CD14-positive monocyte (primary cell): ENCODE measurements at places on chromosomes 1 and 21.

- DNase-seq = peak; percentile 96
Observed at GRCh38 chr1:65812065-65812464, 19.4 kb downstream of the PDE4B start.

DNA sequence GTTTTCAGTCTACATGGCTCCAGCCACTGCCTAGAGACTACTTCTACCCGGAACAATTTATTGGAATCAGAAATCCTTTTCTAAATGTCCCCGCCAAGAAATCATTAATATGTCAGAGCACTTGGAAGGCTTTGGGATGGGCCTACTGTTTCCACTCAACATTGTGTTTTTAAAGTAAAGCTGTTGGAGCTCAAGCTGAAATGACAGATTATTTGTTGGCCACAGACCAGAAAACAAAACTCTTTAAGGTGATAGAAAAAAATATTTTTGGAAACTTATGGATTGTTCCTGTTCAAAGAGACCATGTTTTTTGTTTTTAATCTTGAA lies 496 bp downstream of the VPS45 start:
- no peak for DNase-seq

DNA sequence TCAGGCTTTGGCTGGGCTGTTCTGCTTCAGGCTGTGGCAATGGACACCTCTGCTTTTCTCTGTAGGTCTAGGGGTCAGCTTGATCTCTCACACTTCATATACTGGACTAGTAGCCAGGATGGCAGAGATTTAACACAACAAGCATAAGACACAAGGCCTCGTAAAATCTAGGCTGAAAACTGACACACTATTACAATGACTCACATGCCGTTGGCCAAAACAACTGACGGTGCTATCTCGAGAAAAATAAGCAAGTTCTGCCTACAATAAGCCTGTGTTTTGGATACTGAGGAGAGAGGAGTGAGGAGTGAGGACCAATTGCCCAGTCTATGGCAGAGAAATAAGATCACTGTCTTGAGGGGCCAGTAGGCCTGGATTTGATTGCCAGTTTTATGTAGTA lies 840.7 kb upstream of the ADAMTS5 start:
- no peak for DNase-seq

- peak; percentile 12 for DNase-seq
Observed at GRCh38 chr1:207923561-207923960, 12.6 kb upstream of the CD34 start.

DNA sequence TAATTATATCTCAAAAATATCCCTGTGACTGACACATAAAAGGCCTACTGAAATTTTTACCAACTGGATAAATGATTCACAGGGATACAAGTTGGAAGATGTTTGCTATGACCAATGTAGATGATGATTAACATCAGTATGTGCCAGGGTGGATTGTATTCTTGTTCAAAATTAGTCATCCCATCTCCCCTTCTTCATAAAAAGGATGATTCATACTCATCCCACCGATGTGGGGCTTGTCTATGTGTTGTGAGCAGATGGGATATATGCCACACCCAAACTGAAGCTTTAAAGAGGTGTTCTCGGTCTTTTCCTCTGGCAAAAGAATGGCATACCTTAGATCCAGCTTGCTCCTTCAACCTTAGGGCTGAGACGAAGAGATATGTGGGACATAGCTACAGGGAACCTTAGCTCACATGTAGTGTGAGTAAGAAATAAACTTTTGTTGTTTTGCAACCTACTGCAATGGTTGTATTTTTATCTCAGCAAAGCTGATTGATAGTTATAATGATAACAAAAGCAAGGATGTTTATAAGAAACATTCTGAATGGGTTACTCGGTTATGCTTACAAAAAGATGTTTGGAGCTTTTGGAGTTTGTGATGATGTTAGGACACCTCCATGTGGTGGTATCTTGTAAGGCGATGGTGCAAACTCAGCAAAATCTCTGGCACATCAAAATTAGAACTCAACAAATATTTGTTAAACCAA lies 29.4 kb downstream of the SPATA17 start:
- DNase-seq = no peak

DNA sequence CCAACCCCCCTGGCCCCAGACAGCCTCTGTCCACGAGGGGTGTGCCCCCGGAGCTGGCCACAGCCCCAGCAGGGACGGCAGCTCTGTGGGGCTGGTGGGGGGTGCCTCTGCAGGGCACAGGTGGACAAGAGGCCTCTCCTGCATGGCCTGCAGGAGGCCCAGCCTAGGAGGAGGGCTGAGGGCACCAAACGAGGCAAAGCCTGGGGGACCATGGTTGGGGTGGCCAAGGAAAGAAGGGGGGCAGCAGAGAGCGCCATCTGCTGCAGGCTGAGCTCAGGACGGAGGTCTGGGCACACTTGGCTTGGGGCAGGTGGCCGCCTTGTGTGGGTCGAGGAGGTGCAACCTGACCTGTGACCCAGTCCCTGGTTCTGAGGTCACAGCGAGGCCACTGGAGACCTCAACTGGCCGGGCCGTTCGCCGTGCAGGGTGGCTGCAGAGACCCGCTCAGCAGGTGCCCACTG lies 27.3 kb downstream of the RRP1 start:
- DNase-seq = no peak

- DNase-seq = no peak
Observed at GRCh38 chr1:81392526-81393226, 408.1 kb upstream of the ADGRL2 start.

DNA sequence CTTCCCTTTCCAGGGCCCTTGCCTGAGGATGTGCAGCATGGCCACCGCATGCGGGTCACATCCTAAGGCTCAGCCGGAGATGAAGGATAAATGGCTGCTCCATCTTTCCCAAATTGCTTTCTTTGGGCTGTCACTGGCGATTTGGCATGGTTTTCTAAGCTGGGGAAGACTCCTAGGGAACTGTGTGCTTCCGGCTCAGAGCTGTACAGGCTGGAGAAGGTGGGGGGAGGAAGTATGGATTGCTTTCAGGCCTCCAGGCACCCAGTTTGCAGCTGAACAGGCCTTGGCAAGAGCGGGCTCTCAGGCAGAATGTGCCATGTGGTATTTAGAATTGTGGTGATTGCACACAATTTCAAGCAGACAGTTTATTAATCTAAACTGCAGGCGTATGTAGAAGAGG lies 48.9 kb downstream of the TMEM53 start:
- no peak for DNase-seq

- DNase-seq = no peak
Observed at GRCh38 chr1:183161391-183161790, 24.7 kb upstream of the LAMC2 start.

DNA sequence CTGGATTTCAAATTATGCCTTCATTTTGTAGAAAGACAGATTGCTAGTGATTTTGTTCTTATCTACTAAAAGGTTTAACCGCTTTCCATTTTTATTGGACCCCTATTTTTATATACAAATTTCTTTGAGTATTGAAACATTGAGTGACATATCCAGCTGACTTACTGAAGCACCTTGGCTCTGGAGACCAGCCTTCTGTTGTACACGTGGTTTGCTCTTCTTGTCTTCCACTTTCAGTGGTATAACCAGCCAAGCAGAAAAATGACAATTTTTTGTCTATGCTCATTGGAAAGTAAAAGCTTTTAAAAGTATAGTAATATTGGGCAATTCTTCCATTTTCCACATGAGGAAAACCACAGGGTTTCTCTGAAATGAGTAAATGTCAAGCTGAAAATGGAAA lies 4.4 kb downstream of the F13B start:
- no peak for DNase-seq

- DNase-seq = no peak
Observed at GRCh38 chr1:5998051-5998905, 6.1 kb upstream of the NPHP4 start.

DNA sequence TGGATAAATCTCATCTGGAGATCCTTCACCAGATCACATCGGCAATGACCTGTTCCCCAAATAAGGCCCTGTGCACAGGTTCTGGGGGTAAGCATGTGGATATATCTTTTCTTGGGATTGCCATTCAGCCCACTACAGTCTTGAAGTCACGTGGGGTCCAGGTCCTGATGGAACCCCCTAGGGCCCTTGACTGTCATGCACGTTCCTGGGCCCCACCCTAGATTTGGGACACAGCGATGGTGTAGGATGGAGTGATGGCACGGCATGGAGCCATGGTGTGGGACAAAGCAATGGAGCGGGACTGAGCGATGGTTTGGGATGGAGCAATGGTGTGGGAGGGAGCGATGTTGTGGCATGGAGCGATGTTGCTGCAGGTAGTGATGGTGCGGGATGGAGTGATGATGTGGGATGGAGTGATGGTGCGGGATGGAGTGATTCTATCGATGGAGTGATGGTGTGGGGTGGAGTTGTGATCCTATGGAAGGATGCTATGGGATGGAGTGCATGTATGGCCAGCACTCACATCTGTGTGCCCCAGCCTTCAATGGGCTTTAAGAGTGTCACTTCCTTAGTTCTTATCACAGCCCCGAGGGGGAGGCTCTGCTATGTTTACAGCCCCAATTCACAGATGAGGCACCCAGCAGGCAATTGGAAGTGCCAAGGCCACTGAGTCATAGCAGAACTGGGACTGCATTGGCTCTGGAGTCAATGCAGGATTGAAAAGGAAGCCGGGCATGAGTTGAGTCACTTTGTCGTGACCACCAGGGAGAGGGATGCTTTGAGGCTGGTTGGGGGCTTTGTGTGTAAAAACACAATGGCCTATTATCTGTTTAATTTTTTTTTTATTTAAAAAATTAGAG lies 97.0 kb upstream of the C1orf174 start:
- no peak for DNase-seq

- no peak for DNase-seq
Observed at GRCh38 chr1:8562222-8562621, 244.3 kb downstream of the SLC45A1 start.

DNA sequence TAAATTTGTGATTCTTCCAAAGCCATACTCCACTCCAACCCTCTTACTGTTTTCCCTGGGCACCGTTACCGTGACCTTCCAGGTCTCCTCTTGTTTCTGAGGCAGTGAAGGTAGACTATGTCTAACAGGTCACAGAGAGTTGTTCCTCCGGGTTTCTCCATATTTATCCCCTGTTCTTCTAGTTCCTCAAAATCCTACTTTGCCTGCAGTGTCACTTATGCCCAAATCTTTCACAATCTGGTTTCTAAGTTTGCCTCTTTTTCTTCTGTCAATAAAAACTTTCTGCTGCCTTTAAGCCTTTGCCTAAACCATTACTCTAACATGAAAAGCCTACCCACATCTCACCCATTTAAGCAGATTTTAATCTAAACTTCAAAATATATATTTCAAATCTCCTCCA lies 87.7 kb downstream of the C4BPA start:
- DNase-seq = peak; percentile 18

GRCh38 chr21:15367061-15367626 lies 302.3 kb upstream of the NRIP1 start:
- no peak for DNase-seq

GRCh38 chr1:226131639-226132038 lies 54.9 kb downstream of the ACBD3 start:
- DNase-seq = no peak

- DNase-seq = peak; percentile 27
Observed at GRCh38 chr1:32242341-32242851, 4.6 kb upstream of the FAM167B start.

GRCh38 chr1:44645476-44646244 lies 28.6 kb downstream of the TMEM53 start:
- no peak for DNase-seq

GRCh38 chr1:11793819-11794218 lies 11.9 kb downstream of the MTHFR start:
- DNase-seq = no peak

GRCh38 chr1:26690157-26690556 lies 5.7 kb upstream of the ARID1A start:
- no peak for DNase-seq

- no peak for DNase-seq
Observed at GRCh38 chr1:103142461-103142860, 34.1 kb upstream of the COL11A1 start.

- no peak for DNase-seq
Observed at GRCh38 chr1:44609412-44609767, 64.9 kb downstream of the TMEM53 start.

DNA sequence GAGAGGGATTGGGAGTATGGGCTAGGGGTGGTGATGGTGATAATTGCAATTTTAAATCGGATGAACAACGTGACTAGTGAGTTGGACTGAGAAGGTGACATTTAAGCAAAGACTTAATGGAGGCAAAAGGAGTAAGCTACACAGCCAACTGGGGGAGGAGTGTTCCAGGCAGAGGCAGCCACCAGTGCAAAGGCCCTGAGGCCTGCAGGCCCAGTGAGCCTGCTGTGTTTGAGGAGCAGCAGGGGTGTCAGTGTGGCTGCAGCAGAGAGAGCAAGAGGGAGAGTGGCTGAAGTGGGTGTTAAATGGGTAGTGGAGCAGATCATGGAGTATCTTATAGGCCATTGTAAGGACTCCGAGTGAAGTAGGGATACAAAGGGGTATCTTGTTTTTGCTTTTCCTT lies 18.8 kb downstream of the MYOG start:
- DNase-seq = no peak
